ENCODE measurements at places on chromosomes 11 and 22. TPM values are rescaled to one million over a fixed set of nuclear protein-coding genes. Genes with fewer than 3 reads are reported as not detected.

The THRSP gene
- total RNA-seq: not detected

The CYTH4 gene
- 0.47 TPM for total RNA-seq

The OR52I2 gene
- not detected for total RNA-seq

The ADM2 gene
- total RNA-seq: 5.4 TPM

The CLTCL1 gene
- 2.1 TPM for total RNA-seq

The OR52H1 gene
- total RNA-seq: not detected
